ENCODE measurements at places on chromosomes 4 and X.

DNA sequence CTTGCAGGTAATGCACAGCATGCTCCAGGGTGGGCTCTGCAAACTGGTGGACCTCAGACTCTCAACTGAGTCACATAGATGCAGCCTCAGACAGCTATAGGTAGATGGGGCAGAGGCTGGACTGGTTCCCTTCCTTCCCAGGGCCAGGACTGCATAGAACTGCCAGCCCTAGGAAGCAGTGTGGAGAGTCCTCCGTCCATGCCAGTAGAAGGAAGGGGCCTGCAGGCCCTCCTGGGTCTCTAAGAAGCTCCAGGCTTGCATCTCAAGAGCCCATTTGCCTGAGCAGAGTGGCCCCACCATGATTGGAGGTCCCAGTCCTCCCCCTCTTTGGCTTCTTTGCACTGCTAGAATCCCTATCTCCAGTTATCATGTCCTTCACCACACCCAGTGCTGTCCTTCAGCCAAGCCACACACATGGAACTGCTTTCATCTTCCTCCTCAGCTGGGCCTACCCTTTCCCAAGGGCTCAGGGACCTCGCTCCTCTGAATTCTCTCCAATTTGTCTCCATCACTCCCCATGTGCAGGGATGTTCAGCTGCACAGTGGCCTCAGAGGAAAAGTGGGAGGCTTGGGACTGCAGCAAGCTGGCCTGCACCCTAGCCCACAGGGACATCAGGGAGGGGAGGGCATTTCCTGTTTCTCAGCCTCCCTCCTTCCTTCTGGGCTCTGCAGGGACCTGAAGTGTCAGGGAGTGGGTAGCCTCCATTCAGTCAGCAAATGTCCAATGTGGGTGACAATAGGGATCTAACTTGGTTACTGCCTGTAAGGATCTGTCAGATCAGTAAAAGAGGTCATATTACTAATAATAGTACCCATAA, 146.0 kb downstream of the PJA1 start:
- no peak for DNase-seq

- no peak for DNase-seq
These were observed 609.3 kb downstream of the IL1RAPL1 start for GRCh38 chrX:29196501-29196900.

GRCh38 chr4:75545526-75545925, 10.3 kb upstream of the ODAPH start:
- no peak for DNase-seq

- DNase-seq, result no peak
These were observed 87.2 kb downstream of the AREG start for GRCh38 chr4:74531963-74532794.

GRCh38 chr4:167000141-167000852, 234.0 kb downstream of the SPOCK3 start:
- DNase-seq, result no peak

DNA sequence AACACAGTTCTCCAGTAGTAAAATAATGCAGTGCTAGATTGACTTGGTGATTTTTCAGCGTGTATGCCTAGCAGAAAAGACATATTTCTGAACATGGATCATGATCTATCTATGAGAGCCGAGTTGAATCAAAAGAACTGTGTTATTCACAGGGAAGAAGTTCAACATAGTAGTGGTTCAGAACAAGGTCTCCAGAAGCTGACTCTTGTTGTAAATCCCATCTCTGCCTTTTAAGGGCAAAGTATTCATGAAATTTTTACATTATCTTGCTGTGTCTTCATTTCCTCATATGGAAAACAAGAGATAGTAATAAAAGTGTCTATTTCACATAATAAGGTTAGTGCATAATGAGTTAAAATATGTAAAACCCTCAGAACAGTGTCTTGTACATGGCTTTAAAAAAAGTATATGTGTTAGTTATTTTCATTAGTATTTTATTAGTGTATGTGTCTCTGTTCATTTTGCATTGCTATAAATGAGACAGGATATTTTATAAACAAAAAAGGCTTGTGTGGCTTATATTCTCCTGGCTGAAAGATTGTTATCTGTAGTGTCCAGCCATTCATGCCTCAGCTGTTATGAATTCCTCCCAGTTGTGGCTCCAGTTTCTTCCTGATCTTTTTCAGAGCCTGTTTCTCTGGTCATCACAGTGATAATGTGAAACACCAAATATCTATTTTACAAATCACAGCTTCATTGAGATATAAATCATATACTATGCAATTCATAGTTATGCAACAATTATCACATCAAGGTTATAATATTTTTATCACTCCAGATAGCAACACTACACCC, 1351.2 kb downstream of the STIM2 start:
- DNase-seq, result no peak

GRCh38 chr4:22850630-22851029, 157.9 kb downstream of the GBA3 start:
- DNase-seq, result no peak

GRCh38 chr4:24644983-24645764, 60.8 kb upstream of the DHX15 start:
- DNase-seq, result no peak

DNA sequence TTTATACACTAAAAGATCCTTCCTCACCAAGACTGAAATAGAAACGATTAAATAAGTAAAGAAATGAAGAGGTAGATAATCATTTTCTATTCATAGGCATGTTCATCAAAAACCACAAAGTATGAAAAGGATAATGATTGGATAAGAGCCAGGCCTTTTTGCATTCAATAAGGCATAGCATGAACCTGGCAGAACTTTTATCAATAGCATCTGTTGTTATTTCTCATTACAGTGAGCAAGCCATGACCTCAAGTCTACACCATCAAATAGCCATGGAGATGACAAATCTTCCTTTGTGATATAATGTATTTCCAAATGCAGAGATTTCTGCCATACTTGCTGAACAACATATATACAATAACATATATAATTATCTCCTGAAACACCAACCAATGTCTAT, 206.0 kb upstream of the SLC7A11 start:
- no peak for DNase-seq

Measured in stimulated activated CD4-positive, alpha-beta T cell treated with anti-CD3 and anti-CD28 coated beads, Interleukin-1b, Interleukin-23, amount 100 ng/mL, for 1 hour (primary cell).